ENCODE measurements at places on chromosomes 3 and 15.

DNA sequence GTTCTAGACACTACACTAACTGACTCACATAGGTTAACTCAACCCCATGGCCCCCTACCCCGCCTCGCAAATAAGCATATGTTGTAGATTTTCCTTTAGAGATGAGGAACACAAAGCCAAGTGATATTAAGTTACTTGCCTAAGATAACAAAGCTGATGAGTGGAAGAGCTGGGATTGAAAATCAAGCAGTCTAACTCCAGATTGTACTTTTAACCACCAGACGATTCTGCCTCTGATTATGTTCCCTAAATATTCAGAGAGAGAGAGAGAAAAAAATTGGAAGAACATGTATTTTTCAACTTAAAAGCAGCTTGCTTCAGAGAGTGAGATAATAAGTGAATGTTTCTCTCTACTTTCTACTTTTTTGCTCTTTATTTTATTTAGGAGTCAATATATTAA lies 66.9 kb upstream of the THBS1 start:
- no peak for DNase-seq

GRCh38 chr3:8536096-8537056 lies 34.8 kb downstream of the LMCD1 start:
- DNase-seq = no peak

DNA sequence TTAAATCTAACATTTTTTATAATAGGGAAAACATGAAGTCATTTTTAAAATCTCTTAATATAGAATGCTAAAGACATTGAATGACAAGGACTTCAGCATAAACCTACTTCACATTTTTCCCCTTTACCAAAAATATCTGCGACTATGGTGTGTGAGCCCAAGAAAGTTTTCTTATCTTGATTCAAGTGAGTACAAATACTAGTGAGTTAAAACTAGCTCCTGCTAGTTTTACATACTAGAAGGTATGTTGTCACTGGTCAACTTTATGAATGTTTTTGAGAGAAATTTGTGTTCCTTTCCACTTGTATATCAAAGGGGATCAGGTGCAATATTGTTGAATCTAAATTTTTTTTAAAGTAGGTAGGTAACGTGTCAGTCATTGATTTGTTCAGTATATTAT lies 152.4 kb upstream of the CGNL1 start:
- DNase-seq = no peak

DNA sequence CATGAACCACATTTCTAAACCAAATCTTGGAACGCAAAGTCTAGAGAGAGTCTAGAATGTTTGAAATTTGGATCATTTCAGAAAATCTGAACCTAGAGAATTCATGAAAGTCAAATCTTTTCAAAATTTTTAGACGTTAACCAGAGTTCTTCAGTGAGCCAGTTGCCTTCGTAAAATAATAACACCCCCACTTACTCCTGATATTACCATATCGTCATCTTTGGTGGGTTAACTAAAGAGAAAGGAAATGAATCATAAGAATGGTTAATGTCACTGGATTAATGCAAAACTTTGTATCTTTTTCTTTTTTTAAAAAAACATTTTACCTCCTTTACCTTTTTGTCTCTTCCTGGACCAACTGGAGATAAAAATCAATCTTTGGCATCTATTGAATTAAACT lies 1.2 kb upstream of the ZBED2 start:
- DNase-seq = no peak

DNA sequence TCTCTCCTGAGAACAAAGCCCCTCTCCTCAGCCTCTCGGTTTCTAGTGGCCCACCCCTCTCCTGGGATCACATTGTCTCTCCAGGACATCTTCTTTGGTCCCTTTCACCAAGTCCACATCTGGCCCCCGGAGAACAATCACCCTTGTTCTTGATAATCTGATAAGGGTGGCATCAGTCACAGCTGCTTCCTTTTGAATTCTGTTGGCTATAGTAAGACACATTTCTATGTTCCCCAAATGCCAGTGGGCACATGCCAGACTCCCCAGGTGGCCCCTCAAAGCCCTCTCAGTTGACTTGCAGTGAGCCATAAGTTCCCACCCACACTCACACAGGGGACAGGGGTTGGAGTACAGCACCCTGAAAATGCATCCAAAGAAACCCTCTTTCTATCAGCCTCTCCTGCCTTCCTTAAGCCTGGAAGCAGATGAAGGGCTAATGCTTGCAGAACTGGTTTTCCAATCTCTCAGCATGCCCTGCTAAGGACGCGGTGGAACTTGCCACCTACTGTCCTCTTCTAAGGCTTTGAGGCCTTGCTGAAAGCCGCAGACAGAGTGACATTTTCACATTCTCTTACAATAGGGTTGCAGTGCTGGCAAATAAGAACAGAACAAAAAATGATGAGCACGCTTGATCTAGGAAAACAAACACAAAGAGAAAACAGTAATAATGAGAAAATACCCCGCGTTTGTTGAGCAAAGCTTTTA lies 101.3 kb upstream of the SLCO3A1 start:
- DNase-seq = no peak

- DNase-seq = no peak
Observed at GRCh38 chr3:61094608-61095007, 156.6 kb downstream of the FHIT start.
